ENCODE measurements at places on chromosomes 11 and 22. TPM values are rescaled to one million over a fixed set of nuclear protein-coding genes. Genes with fewer than 3 reads are reported as not detected.
A peak's percentile ranks its signal among the peaks of the same experiment; 100 is the strongest.

TPH1 gene
- total RNA-seq, result not detected

GRAP2 gene
- total RNA-seq, result 0.92 TPM

SPON1 gene
- 1.6 TPM for total RNA-seq

OR52A1 gene
- total RNA-seq, result 4.0 TPM

TRIM51 gene
- not detected for total RNA-seq

RAPSN gene
- total RNA-seq, result 0.63 TPM

TSSK2 gene
- not detected for total RNA-seq

TMPRSS5 gene
- 1.5 TPM for total RNA-seq

AQP11 gene
- 2.6 TPM for total RNA-seq

IRAG1 gene
- 6.5 TPM for total RNA-seq

GRCh38 chr11:134691295-134691873, 279.3 kb upstream of the B3GAT1 start:
- H3K27ac ChIP-seq, result no peak overlapping the region
- H3K4me1 ChIP-seq, result no peaks in the 10 kb centered on the region
- no peak overlapping the region for H3K4me3 ChIP-seq
- DNase-seq, result no peak
- H3K27me3 ChIP-seq, result peaks cover 1% of the 10 kb centered on the region

DNA sequence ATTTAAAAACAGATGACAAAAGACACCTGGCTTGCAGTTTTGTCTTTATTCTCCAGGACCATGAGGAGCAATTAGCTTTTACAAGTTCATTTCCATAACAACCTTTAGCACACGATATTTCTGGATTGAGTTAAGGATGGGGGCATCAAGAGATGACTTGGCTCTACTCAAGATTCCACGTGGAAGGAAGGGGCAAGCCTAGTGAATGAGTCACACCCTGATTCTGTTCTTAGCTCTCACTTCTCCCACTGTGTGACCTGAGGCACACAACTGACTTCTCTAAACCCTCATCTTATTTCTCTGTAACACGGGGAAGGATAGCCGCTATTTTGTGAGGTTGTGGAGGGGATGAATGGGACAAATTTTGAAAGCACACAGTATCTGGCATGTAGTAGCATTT, 185.5 kb downstream of the KIRREL3 start:
- no peak overlapping the region for H3K27ac ChIP-seq
- H3K4me3 ChIP-seq, result no peak overlapping the region
- H3K4me1 ChIP-seq, result no peaks in the 10 kb centered on the region
- no peaks in the 10 kb centered on the region for H3K27me3 ChIP-seq
- H3K36me3 ChIP-seq, result no peaks in the 10 kb centered on the region

DNA sequence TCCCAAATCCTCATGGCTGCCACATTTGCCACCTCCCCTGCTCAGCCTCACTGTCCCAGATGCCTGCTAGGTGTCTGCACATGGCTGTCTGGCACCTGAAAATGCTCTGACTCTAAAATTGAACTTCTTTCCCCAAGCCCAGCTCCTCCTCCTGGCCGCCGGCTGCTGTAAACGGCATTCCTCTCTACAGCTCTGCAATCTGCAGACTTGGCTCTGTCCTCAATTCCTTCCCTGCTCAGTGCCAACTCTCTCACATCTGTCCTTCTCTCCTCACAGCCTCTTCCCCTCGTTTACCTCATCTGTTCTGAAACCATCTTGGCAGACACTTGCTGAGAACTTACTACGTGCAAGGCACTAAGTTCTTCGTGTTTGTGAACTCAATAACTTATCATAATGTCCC, 169.4 kb upstream of the SYT13 start:
- H3K27me3 ChIP-seq, result no peaks in the 10 kb centered on the region
- no peak overlapping the region for H3K4me3 ChIP-seq
- H3K4me1 ChIP-seq, result no peaks in the 10 kb centered on the region
- H3K27ac ChIP-seq, result no peak overlapping the region

DNA sequence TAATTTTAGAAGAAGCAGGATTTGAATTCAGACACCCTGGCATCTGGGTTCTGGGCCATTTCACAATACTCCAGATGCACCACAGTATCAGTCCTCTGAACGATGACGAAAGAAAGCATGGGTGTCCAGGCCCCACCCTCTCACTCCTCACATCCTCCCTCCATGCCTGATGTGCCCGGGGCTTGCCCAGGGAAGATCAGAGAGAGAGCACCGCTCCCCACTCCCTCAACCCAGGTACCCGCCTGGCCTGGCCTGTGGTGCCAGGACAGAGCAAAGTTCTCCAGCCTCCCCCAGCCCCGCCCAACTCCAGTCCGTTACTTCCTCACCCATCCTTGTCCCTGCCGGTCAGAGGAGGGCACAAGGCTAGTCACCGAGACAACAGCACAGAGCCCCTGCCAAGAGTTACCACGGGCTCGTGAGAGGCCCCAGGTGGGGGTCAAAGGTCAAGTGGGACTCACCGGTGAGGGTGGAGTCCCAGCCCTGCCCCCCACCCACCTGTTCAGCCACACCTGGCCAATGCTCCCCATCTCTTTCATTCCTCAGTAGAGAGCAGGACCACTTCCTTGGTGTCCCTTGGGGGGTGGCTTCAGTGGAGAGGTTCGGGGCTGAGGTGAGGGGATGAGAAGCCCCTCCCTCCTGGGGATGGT, 8.1 kb downstream of the BCL9L start:
- H3K4me1 ChIP-seq, result peaks cover 60% of the 10 kb centered on the region
- peak overlapping the region; percentile 77 for H3K4me3 ChIP-seq
- peak overlapping the region; percentile 80 for H3K27ac ChIP-seq
- H3K27me3 ChIP-seq, result no peaks in the 10 kb centered on the region
- DNase-seq, result peak; percentile 79
- H3K36me3 ChIP-seq, result peaks cover 9% of the 10 kb centered on the region

- H3K36me3 ChIP-seq, result no peaks in the 10 kb centered on the region
- H3K4me1 ChIP-seq, result no peaks in the 10 kb centered on the region
- H3K27me3 ChIP-seq, result no peaks in the 10 kb centered on the region
- H3K27ac ChIP-seq, result no peak overlapping the region
- no peak for DNase-seq
- no peak overlapping the region for H3K4me3 ChIP-seq
Observed at GRCh38 chr11:27046956-27047355, 6.3 kb downstream of the BBOX1 start.

GRCh38 chr11:11137339-11137738, 215.7 kb downstream of the CSNK2A3 start:
- H3K4me1 ChIP-seq, result no peaks in the 10 kb centered on the region
- no peaks in the 10 kb centered on the region for H3K27me3 ChIP-seq
- H3K4me3 ChIP-seq, result no peak overlapping the region
- no peak overlapping the region for H3K27ac ChIP-seq
- H3K36me3 ChIP-seq, result no peaks in the 10 kb centered on the region
- no peak for DNase-seq

- H3K27ac ChIP-seq, result no peak overlapping the region
- H3K36me3 ChIP-seq, result no peaks in the 10 kb centered on the region
- H3K4me1 ChIP-seq, result no peaks in the 10 kb centered on the region
- peak; percentile 94 for DNase-seq
- peaks cover 25% of the 10 kb centered on the region for H3K27me3 ChIP-seq
Observed at GRCh38 chr11:57349491-57350274, 11.5 kb downstream of the P2RX3 start.

DNA sequence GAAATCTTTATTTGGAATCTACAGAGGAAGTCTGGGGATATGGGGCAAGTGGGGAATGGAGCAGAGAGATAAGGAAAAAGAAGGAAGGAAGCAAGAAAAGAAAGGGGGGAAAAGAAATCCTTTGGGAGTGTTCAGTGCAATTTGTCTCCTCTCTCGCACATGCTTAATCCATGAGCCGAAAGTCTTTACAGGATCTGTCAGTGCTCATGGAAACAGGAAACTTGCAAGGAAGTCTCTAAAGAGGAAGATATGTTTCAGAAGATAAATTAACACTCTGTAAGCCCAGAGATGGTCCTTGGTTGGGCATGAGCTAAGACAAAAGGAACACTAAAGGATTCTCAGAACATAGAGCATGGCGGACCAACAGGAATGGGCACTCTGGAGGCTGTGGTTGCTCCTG, 47.9 kb upstream of the FLI1 start:
- peaks cover 10% of the 10 kb centered on the region for H3K27me3 ChIP-seq
- H3K4me1 ChIP-seq, result no peaks in the 10 kb centered on the region
- no peak overlapping the region for H3K4me3 ChIP-seq
- H3K27ac ChIP-seq, result no peak overlapping the region

GRCh38 chr22:22048981-22049531, 66.5 kb upstream of the TOP3B start:
- H3K4me1 ChIP-seq, result no peaks in the 10 kb centered on the region
- H3K36me3 ChIP-seq, result no peaks in the 10 kb centered on the region
- no peak overlapping the region for H3K4me3 ChIP-seq
- H3K27me3 ChIP-seq, result peaks cover 35% of the 10 kb centered on the region

- no peaks in the 10 kb centered on the region for H3K4me1 ChIP-seq
- no peak for DNase-seq
- H3K27me3 ChIP-seq, result peaks cover 15% of the 10 kb centered on the region
- H3K27ac ChIP-seq, result no peak overlapping the region
Observed at GRCh38 chr11:124915541-124916369, 3.3 kb upstream of the HEPN1 start.

GRCh38 chr11:86247608-86248007, 3.1 kb downstream of the EED start:
- peak overlapping the region; percentile 97 for H3K4me3 ChIP-seq
- H3K36me3 ChIP-seq, result peaks cover 17% of the 10 kb centered on the region
- peaks cover 3% of the 10 kb centered on the region for H3K4me1 ChIP-seq
- H3K27ac ChIP-seq, result no peak overlapping the region
- DNase-seq, result no peak

DNA sequence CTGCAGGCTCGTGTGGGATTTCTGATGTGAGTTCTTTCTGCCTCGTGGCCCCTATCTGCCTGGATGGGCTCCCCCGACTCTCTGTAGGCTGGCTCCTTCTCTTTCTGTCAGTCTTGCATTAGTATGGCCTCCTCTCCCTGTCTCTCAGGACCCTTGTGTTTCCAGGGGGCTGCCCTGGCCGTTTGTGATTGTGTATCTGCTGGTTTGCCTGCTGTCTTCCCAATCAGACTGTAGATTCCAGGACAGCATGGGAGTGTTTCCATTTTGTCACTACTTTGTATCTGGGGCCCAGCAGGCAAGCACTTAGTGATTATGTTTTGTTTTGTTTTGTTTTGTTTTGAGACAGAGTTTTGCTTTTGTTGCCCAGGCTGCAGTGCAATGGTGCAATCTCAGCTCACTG, 25.6 kb downstream of the SNAP29 start:
- H3K4me3 ChIP-seq, result no peak overlapping the region
- H3K36me3 ChIP-seq, result peaks cover 27% of the 10 kb centered on the region
- peaks cover 5% of the 10 kb centered on the region for H3K4me1 ChIP-seq
- H3K27me3 ChIP-seq, result no peaks in the 10 kb centered on the region
- no peak for DNase-seq

DNA sequence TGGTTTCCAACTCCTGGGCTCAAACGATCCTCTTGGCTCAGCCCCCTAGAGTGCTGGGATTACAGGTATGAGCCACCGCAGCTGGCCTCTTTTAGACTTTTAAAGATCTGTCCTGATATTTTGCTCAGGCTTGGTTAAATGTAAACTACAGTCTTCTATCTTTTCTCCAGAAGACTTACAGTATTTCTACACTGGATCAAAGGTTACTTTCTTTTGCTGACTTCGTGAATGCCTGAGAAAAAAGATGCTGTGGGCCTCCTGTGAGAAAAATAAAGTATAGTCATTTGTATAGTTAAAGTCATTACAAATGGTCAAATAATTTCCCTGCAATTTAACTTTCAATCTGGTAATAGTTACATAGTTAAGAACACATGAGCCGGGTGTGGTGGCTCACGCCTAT, 19.6 kb downstream of the DEPDC5 start:
- H3K27me3 ChIP-seq, result no peaks in the 10 kb centered on the region
- H3K27ac ChIP-seq, result no peak overlapping the region
- H3K4me1 ChIP-seq, result no peaks in the 10 kb centered on the region
- no peak for DNase-seq
- no peak overlapping the region for H3K4me3 ChIP-seq
- peaks cover 48% of the 10 kb centered on the region for H3K36me3 ChIP-seq

GRCh38 chr11:6387811-6388599, 2.3 kb upstream of the SMPD1 start:
- no peak for DNase-seq
- peak overlapping the region; percentile 89 for H3K4me3 ChIP-seq
- H3K27me3 ChIP-seq, result no peaks in the 10 kb centered on the region
- H3K4me1 ChIP-seq, result peaks cover 9% of the 10 kb centered on the region
- H3K36me3 ChIP-seq, result no peaks in the 10 kb centered on the region

DNA sequence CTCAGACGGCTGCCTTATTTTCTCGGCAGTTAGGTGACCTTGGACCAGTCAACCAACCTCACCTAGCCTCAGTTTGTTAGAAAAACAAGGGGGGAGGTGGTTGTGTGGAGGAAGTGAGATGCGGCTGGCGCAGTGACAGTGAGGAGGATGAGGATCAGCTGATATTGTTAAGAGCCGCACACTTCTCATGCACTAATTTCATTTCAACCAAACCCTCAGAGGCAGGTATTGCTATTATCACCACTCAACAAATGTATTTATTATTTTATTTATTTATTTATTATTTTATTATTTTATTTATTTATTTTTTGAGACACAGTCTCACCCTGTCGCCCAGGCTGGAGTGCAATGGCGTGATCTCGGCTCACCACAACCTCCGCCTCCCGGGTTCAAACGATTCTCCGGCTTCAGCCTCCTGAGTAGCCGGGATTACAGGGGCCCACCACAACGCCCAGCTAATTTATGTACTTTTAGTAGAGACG, 2.1 kb downstream of the LGALS1 start:
- no peaks in the 10 kb centered on the region for H3K27me3 ChIP-seq
- peaks cover 4% of the 10 kb centered on the region for H3K4me1 ChIP-seq
- no peak overlapping the region for H3K27ac ChIP-seq
- DNase-seq, result no peak

DNA sequence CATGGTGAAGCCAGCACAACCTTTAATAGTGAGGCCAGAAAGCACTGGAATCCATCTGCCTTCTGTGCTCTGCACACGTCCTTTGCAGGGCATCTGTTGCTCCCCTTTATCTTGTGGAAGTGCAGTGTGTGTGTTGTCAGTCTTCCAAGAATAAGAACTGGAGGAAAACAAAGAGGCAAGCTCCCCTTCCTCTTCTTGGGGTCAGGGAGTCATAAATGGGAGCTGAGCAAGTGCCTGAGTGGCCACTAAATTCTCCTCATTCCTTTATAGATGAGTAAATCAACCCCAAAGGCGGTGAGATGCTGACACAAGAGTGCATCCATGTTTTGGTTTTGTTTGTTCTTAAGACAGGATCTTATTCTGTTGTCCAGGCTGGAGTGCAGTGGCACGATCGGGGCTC, 38.3 kb downstream of the WT1 start:
- H3K36me3 ChIP-seq, result no peaks in the 10 kb centered on the region
- H3K27ac ChIP-seq, result no peak overlapping the region
- H3K4me1 ChIP-seq, result no peaks in the 10 kb centered on the region
- DNase-seq, result no peak

GRCh38 chr11:9073466-9074225, 17.8 kb downstream of the SCUBE2 start:
- H3K4me1 ChIP-seq, result peaks cover 7% of the 10 kb centered on the region
- no peak overlapping the region for H3K27ac ChIP-seq
- H3K4me3 ChIP-seq, result no peak overlapping the region
- no peak for DNase-seq
- H3K27me3 ChIP-seq, result peaks cover 5% of the 10 kb centered on the region

- H3K27me3 ChIP-seq, result peaks cover 34% of the 10 kb centered on the region
- H3K4me3 ChIP-seq, result peak overlapping the region; percentile 69
- H3K27ac ChIP-seq, result no peak overlapping the region
- no peak for DNase-seq
- no peaks in the 10 kb centered on the region for H3K36me3 ChIP-seq
- H3K4me1 ChIP-seq, result no peaks in the 10 kb centered on the region
Observed at GRCh38 chr11:92969293-92969633, 188 bp upstream of the MTNR1B start.

GRCh38 chr11:35292279-35292678, 127.1 kb downstream of the SLC1A2 start:
- no peak overlapping the region for H3K27ac ChIP-seq
- H3K27me3 ChIP-seq, result no peaks in the 10 kb centered on the region

- peak within 1 kb of the TSS; percentile 73 for H3K27ac ChIP-seq
- H3K4me1 ChIP-seq, result peaks cover 9% of the 10 kb centered on the region
- H3K4me3 ChIP-seq, result peak within 1 kb of the TSS; percentile 80
- no peaks in the 10 kb centered on the region for H3K27me3 ChIP-seq
- peak; percentile 85 for DNase-seq
- H3K36me3 ChIP-seq, result no peaks in the 10 kb centered on the region
Observed at GRCh38 chr22:29205594-29206371, at the start of gene EMID1. Gene EMID1, plus strand, starts transcription at chr22:29205896. Its CDS starts 143 bp downstream, at chr22:29206039.
